ENCODE measurements at places on chromosomes 5 and 9.

DNA sequence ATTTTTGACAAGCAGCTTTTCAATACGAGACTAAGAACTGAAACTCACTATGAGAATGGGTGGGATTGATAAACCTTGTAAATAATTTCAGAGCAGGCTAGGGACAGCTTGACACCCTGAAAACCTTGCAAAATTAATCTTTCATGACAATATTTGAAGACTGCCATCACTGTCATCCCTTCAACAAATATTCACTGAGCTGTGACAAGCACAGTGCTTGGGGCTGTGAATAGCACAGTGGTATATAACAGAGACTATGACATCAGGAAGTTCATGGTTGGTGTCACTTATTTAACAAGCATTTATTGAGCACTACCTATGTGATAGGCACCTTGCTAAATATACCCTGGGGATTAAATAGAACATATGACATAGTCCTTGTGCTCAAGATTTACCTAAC lies 741.0 kb upstream of the RIOK2 start:
- no peak for DNase-seq

GRCh38 chr5:32042551-32042961 lies 131.6 kb downstream of the GOLPH3 start:
- no peak for DNase-seq

- DNase-seq: peak; percentile 48
Measured at GRCh38 chr9:128218518-128219389, 15.6 kb downstream of the DNM1 start.

GRCh38 chr5:118862596-118862995 lies 125.8 kb downstream of the DTWD2 start:
- DNase-seq: peak; percentile 24

DNA sequence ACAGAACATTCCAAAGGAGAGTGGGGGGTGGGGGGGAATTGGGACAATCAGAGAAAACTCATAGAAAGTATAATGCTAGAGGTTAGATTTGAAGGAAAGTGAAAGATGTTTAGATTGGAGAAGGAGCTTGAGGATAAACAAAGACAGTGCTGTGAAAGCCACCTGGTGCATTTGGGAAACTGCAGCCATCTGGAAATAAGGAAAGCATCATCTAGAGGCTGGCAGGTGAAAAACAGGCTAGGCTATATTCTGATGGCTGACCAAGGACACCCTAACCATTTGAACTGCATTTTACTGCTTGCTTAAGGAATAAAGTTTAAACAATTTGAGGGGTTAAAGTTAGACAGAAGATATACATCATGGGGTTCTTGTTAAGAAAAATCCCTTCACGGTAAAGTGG lies 296.4 kb downstream of the CETN3 start:
- DNase-seq: no peak

DNA sequence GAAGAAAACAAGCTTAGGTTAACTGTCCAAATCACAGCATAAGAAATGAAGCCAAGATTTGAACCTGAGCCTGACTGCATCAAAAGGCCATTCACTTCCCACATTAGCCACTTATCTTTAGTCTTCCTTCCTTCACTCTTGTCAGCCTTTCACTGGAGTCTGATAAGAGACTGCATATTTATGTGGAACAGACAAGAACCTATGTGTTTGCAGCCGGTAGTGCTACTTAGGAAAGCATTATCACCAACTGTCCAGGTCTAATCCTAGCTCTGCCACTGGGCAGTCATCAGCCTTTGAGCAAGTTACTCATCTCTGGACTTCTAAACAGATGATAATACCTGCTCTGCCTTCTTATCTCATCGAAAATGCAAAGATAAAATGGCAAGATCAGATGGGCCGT lies 12.1 kb upstream of the ATP6V0E1 start:
- no peak for DNase-seq

DNA sequence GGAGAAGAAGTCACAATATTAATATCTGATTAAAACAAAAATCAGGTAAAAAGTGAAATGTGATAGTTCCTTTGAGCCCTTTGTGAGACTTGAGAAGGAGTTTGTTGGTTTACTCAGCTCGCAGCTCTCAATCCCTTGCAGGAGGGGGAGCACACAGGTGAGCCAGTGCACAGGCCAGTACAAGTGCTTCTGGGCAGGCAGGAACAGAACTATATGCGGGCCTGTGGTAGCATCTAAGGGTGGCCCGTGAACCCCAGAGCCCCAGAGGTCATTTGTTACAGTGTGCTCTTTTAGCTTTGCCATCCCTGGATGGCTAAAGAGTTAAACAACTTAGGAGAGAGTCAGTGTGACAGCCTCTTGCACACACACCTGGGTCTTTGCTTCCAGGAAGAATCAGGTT lies 215.3 kb upstream of the EDIL3 start:
- no peak for DNase-seq

GRCh38 chr9:77028478-77028877 lies 9.0 kb downstream of the FOXB2 start:
- DNase-seq: no peak

- no peak for DNase-seq
Measured at GRCh38 chr9:71896761-71897160, 14.2 kb downstream of the ABHD17B start.

DNA sequence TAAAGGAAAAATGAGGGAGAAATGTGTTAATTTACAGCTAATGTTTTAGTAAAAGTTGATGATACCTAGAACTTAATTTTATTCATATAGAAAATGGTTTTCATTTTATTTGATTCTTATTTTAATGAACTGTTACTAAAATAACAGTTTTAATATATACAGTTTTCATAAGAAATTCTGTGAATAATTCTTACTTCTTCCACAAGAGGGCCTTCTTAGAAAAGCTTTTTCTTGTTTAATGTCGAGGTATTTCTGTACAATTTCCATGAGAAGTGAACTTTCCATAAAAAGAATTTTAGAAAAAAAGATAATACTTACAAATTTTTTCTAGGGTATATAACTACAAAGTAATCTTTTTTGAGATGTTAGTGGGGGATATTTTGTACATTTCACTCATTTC lies 73.9 kb downstream of the KLF9 start:
- DNase-seq: peak; percentile 26

DNA sequence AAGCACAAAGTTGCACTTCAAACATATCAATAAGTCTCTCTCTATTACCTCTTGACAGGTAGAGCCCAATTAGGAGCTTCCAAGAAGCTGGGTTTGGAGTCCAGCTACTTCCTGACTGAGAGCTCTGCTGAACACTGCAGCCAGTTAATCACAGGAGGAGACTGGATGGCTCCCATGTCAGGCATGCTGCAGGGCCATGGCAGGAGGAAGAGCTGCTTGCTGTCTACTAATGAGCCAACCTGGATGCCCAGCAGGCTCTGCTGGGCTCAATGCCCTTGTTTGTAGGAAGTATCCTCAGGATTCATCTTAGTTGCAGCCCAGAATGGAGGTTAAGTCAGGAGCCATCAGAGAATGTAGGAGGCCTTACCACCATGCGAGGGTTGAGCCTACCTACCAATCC lies 91.9 kb downstream of the TMEM215 start:
- DNase-seq: no peak

DNA sequence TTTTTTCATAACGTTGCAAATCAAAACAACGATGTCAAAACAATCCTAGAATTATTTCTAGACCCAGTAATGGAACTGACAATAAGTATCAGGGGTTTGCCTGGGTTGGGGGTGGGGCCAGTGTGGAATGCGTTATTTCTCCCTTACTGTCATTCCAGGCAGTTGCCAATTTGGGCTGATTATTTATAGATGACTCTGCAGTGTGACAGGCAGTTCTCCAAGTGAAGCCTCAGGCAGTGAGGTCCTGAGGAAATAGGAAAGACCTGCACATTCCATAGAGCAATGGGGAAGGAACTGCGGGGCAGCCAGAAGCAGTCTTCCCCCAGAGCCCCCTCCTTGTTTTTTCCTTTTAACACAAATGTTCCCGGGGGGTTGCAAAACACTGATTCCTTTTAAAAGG lies 179.0 kb downstream of the YTHDC2 start:
- no peak for DNase-seq

DNA sequence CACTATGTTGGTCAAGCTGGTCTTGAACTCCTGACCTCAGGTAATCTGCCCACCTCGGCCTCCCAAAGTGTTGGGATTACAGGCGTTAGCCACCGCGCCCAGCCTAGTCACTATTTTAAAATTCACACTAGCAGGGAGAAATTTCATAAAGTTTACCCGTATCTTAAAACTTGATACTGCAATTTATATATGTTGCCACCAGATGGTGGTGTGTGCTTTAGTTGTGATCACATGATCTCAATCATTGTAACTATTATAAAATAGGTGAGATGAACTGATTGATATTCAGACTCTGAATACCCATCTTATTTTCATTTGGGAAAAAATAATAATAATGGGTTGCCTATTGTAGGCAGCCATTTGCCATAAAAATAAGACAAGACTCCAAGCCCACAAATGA lies 1330.4 kb upstream of the WWC1 start:
- DNase-seq: peak; percentile 1

- peak; percentile 60 for DNase-seq
Measured at GRCh38 chr9:20270161-20270560, 352.1 kb downstream of the MLLT3 start.

DNA sequence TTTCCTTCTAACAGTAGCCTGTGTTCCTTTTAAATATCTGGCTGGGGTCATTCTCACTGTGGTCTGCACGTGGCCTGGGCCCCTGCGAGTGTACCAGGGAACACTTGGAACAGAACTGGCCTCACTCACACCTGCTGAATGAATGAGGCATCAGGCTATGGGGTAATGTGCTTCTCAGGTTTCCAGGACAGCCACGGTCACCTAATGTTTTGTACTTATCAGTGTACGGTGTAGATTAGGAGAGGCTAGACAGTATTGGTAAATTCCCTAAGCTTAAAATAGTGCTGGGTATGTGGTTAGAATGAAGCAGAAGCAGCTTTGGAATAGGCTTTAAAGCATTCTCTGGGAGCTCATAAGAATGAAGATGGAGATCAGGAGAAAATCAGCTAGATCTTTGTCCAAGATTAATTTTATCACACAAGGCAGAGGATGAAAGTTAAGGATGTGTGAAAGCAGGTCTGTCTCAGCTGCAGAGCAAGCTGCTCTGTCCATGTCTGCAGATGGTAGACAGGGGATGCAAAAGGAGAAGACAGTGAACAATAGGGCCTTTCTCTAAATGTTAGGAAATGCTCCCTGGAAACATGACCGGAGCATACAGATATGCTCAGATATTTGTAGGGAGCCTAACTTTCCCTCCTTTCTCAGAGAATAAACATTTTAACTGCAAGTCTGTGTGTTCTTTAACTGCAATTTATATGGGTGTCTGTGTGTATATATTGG lies 267.5 kb downstream of the NR3C1 start:
- DNase-seq: no peak

GRCh38 chr5:154713615-154714125 lies 41.5 kb upstream of the LARP1 start:
- no peak for DNase-seq

- no peak for DNase-seq
Measured at GRCh38 chr5:96651948-96652753, 10.0 kb upstream of the CAST start.

- no peak for DNase-seq
Measured at GRCh38 chr9:77013932-77014596, 5.4 kb upstream of the FOXB2 start.

- DNase-seq: no peak
Measured at GRCh38 chr5:159438092-159438491, 107.8 kb upstream of the IL12B start.

- peak; percentile 7 for DNase-seq
Measured at GRCh38 chr5:76367623-76368371, 35.3 kb upstream of the IQGAP2 start.

GRCh38 chr5:1911773-1912235 lies 29.1 kb upstream of the IRX4 start:
- no peak for DNase-seq

GRCh38 chr5:159053216-159053615 lies 46.5 kb downstream of the EBF1 start:
- DNase-seq: no peak

- peak; percentile 82 for DNase-seq
Measured at GRCh38 chr9:115164511-115164974, 46.6 kb upstream of the TNC start.

- DNase-seq: peak; percentile 44
Measured at GRCh38 chr9:4828761-4829160, 36.0 kb downstream of the RCL1 start.

GRCh38 chr5:107422494-107422893 lies 248.2 kb downstream of the EFNA5 start:
- DNase-seq: no peak

DNA sequence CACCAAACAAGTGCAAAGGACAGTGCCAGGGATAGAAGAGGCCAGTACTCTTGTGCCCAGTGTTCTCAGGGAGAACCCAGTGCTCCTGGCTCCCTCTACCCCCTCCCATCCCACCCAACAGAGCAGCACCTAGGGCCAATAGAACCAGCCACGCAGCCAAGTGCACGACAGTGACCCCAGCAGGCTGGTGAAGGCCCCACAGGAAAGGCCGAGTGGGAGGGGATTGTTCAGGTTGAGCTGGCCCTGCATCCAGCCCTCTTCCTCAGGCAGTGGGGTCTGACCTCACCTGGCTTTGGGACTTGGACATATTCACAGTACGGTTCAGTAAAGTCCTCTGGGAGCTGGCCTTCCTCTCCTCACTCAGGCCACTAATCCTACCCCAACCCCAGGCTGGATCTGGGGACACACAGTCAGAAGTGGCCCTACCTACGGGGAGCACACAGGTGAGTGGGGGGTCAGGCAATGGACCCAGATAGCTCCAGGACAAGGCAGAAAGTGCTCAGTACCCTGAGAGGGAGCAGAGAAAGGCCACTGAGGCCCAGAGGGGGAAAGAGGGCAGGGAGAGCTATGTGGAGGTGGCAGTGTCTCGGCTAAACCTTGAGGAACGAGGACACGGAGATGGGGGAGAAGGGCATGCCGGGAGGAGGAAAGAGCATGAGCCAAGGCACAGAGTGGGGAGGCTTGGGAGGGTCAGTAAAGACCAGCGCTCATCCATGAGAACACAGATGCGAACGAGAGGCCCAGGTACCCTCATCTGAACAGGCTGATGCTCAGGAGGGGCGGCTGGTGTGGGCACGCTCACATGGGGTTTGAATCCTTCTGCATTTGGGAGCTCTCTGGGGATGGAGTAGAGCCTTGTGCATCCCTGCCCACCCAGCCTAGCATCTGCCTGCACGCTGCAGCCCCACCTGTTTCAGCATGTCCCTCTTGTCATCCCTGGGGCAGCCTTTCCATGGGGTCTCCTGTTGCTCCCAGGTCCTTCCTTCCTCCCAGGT lies 25.6 kb downstream of the POLR1E start:
- no peak for DNase-seq

DNA sequence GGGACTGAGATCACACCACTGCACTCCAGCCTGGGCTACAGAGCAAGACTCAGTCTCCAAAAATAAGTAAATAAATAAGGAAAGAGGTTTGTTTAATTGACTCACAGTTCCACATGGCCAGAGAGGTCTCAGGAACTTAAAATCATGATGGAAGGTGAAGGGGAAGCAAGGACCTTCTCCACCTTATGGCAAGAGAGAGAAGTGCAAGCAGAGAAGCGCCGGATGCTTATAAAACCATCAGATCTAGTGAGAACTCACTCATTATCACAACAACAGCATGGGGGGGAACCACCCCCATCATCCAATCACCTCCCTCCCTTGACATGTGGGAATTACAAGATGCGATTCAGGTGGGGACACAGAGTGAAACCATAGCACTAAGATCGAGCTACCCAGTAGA lies 22.8 kb upstream of the RGMB start:
- DNase-seq: no peak

All from fibroblast of skin of right quadriceps (primary cell).